ENCODE measurements at places on chromosomes 12 and 14. TPM values are rescaled to one million over a fixed set of nuclear protein-coding genes. Genes with fewer than 3 reads are reported as not detected.

SLC24A4 gene
- 0.57 TPM for total RNA-seq

GRCh38 chr14:90676912-90677311 is 139.3 kb downstream of the TTC7B start:
- H3K27ac ChIP-seq: no peak overlapping the region
- DNase-seq: no peak
- no peak overlapping the region for H3K4me3 ChIP-seq
- peaks cover 22% of the 10 kb centered on the region for H3K4me1 ChIP-seq

ATXN2 gene
- total RNA-seq: 62.8 TPM

DNA sequence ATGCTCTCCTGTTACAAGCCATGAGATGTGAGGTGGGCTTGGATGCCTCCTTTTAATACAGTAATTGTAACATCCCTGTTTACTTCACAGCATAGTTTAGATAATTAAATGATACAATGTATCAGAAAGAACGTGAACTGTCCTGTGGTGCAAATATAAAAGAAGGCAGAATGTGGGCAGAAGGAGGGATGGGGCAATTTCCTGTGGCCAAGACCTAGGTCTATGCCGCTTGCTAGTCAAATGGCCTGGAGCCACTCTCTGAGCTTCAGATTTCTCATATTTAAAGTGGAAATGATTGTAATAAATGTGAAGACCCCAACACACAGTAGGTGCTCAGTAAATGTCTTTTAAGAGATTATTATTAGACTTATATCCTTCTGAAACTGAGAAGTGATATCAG is 24.0 kb upstream of the EVL start:
- no peaks in the 10 kb centered on the region for H3K36me3 ChIP-seq
- no peak for DNase-seq
- no peaks in the 10 kb centered on the region for H3K4me1 ChIP-seq
- no peak overlapping the region for H3K4me3 ChIP-seq
- H3K27ac ChIP-seq: no peak overlapping the region

DNA sequence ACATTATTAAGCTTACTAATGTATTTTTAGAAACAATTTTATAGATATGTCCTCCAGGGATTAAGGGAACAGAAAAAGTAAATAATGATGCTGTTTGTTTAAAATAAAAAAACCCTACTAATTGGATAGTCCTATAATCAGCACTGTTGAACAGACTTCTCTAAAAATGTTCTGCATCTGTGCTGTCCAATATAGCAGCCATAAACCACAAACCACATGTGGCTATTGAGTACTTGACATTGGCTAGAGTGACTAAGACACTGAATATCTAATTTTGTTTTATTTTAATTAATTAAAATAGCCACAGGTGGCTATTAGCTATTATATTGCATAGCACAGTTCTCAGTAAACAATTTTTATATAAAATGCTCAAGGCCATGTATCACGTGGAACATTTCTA is 210.4 kb downstream of the DPY19L2 start:
- H3K27me3 ChIP-seq: no peaks in the 10 kb centered on the region
- no peak overlapping the region for H3K27ac ChIP-seq
- no peak overlapping the region for H3K4me3 ChIP-seq
- H3K36me3 ChIP-seq: no peaks in the 10 kb centered on the region
- DNase-seq: no peak
- no peaks in the 10 kb centered on the region for H3K4me1 ChIP-seq

DNA sequence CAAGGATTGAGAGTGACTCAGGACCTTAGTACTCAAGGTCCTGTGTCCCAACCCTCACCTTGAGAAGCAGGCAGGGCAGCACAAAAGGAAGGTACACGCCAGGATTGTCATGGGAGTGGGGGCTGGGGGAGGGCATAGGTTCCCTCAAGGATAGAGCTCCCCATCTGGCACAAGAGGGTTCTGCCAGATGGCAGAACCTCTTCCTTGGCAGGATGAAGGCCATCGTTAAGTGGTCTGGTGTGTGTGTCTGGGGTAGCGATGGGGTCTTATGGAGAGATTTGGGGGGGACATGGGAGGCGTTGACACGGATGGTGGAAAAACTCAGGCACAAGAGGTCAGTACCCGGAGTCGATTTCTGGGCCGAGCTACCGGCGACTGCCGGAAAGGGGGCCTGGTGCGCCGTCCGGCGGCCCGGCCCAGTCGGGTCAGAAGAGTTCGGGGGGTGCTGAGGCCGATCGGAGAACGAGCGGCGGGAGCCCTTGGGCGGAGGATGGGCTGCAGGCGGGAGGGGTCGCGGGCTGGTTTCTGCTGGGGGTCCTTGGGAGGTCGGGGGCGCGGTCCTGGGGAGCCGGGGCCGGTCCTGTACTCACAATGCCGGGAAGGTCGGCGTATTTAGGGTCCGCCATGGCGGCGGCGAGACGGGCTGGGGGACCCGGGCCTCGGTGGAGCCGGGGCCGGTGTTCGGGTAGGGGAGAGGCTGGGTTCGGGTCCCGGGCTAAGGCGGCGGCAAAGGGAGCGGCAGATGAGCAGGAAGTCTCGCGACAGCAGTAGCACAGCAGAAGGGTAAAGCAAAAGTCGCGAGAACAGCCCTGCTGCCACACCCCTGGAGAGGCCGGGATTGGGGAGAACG is at the start of gene DCTN2:
TSS of gene DCTN2 (minus strand) at position 755 of the 850 bp plus-strand sequence. CDS start at position 626, 129 bp downstream.
- H3K27me3 ChIP-seq: peaks cover 31% of the 10 kb centered on the region
- H3K4me1 ChIP-seq: peaks cover 32% of the 10 kb centered on the region
- H3K36me3 ChIP-seq: peaks cover 13% of the 10 kb centered on the region

GRCh38 chr12:12466157-12466556 is 96.5 kb downstream of the DUSP16 start:
- H3K27me3 ChIP-seq: no peaks in the 10 kb centered on the region
- no peak for DNase-seq
- peaks cover 9% of the 10 kb centered on the region for H3K4me1 ChIP-seq
- H3K27ac ChIP-seq: peak overlapping the region; percentile 66
- peaks cover 9% of the 10 kb centered on the region for H3K36me3 ChIP-seq
- no peak overlapping the region for H3K4me3 ChIP-seq
